ENCODE measurements at places on chromosomes 12 and 14.

DNA sequence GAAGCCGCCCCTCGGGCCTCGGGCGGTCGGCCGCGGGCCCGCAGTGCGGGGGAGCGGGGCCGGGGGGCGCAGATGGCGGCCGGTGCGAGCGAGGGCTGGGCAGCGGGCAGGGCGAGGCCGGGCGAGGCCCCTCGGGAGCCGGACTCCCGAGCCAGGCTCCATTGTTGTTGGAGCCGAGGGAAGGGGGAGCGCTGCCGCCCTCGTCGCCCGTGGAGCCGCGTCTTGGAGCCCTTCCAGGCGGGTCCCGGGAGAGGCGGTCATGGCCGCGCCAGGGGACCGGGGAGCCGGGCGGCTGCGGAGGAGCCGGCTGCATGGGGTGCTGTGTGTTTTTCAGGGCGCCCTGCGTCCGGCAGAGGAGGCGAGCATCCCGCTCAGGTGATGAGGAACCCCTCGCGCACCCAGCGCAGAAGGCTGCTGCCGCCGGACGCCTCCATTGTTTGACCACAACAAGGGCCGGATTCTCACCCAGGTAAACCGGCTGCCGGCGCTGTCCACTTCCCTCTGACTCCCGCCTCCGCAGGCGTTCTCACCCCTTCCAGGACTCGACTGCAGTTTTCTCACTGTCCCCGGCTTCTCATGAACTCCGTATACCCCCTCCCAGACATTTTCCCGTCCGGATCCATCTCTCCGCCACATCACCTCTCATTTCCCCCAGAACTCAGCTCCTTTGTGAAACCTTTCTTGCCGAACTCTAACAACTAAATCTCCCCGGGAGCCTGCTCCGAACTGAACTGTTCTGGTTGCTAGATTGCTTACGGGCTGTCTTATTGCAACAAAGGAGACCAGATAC is 732 bp downstream of the ZNF664 start:
- DNase-seq, result no peak

- DNase-seq, result no peak
Observed at GRCh38 chr14:101593411-101594238, 32.3 kb downstream of the DIO3 start.

DNA sequence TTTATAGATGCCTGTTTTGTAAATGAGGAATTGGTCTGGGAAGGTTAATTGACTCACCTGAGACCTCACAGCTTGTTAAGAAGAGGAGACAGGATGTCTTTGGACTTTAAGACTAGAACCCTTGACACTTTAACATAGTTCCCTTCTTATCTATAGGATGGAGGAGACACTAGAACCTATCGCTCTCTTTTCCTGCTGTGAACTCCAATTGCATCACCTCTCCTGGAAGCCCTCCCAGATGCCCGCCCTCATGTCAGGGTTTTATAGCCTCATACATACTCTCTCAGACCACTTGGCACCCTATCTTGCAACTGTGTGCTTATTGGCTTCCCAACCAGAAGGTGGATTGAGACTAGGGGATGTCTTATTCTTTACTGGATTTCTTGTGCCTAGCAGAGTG is 2.5 kb upstream of the CTDSP2 start:
- DNase-seq, result no peak

GRCh38 chr14:105528586-105529318 is 2.4 kb downstream of the TMEM121 start:
- DNase-seq, result no peak

Measured in fibroblast of the aortic adventitia (primary cell).